ENCODE measurements at places on chromosomes 1 and 21.

DNA sequence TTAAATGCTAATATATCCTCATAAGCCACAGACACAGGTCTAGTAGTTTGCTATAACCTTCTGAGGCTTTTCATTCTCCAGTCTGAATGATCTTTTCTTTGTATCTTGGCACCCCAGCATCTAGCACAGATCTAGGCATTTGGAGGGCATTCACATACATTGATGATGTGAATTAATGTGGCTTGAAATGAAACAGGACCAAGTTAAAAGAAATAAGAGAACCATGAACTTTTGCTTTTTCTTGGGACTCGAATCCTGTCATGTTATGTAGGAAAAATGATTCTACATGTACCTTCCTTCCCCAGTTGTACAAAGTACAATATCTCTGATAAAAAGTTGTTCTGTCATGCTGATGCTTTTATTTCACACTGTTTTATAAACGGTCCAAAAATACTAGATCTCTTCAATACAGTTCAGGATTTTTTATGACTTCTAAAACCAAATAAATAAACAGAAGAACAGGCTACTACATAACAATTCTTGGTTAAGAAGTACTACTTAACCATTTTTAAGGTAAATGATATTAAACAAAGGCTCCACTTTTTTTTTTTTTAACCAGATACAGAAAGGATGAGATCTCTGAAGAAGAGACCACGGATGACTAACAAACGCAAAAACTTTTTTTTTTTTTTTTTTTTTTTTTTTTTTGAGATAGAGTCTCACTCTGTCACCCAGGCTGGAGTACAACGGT is 3.0 kb downstream of the SORT1 start:
- no peak for DNase-seq

- DNase-seq = peak; percentile 61
Measured at GRCh38 chr1:38046884-38047602, 450 bp upstream of the POU3F1 start.

DNA sequence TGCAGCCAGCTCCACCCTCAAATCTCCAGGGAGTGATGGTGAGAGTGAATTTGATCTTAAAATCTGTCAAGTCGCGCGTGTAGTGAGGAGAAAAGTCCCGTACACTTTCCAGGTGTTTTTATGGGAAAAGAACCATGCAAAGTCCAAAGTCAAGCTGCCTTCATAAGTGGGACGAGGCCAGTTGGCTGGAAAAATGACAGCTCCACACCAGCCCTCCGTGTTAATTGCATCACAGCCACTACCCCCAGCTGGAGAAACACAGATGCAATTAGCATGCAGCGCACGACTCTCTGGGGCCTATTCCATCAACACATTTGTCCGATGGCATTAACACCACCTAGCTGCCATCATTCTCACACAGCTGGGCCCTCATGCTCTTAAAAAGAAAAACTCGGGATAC is 68.4 kb downstream of the KLHDC7A start:
- no peak for DNase-seq

GRCh38 chr1:43352351-43352705 is 6.5 kb upstream of the CDC20 start:
- no peak for DNase-seq

GRCh38 chr1:205579711-205580110 is 52.1 kb downstream of the ELK4 start:
- no peak for DNase-seq

- no peak for DNase-seq
Measured at GRCh38 chr1:236837897-236838296, 42.8 kb downstream of the MTR start.

DNA sequence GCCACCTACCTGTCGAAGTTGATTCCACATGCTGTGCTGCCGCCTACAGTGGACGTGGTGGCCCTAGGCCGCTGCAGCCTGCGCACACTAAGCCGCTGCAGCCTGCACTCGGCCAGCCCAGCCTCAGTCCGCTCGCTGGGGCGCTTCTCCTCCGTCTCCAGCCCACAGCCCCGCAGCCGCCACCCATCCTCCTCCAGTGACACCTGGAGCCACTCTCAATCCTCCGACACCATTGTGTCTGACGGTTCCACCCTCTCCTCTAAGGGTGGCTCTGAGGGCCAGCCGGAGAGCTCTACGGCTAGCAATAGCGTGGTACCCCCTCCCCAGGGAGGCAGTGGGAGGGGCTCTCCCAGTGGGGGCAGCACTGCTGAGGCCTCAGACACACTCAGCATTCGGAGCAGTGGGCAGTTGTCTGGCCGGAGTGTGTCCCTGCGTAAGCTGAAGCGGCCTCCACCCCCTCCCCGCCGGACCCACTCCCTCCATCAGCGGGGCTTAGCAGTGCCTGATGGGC is 46.9 kb downstream of the YARS1 start:
- no peak for DNase-seq

GRCh38 chr1:109687641-109688499 is at the start of gene GSTM1:
Gene GSTM1, plus strand, starts transcription at chr1:109687817. Its CDS starts 57 bp downstream, at chr1:109687874.
- no peak for DNase-seq

DNA sequence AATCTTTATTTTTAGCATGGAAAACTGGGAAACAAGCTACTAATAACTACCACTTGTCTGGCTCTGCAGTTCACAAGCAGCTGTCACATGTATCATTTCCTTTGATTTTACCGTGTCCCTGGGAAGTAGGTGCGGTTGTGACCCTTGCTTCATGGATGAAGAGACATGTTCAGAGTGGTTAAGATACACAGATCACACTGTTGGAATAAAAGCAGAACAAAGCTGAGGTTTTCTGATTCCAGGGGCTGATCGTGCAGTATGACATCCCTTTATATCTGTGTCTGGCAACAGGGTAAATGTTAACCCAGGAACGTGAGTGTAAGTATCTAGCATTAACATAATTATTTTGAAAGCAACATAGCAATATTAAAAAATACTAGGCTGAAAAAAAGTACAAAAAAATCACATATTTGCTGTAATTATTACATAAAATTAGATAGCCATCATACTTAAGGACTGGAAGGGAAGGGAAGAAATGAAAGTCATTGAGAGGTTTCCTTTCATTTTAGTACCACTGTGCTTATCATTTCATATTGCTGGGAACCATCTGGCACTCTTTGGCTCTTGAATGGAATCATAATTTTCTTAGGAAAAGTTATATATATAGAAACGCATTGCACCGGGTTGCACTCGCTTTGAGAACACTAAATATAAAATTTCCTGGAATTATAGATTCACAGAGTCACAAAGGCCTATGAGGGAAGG is 62.8 kb upstream of the PAXBP1 start:
- no peak for DNase-seq

DNA sequence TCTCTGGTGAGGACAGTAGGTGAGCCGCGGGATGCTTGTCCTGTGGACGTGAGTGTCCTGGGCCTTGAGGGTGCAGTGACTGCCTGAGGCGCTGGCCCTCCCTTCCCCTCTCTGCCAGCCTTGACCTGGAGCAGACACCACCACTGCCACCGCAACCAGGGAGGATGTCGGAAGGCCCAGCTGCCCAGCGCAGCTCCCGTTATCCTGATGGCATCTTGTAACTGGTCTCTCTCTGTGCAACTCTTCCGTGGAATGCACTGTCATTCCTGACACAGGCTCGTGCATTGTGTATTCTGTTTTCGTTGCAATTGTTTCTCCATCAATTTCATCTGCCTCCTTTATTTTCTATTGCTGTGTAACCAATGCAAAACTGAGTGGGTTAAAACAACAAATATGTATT is 118.2 kb downstream of the PCBP3 start:
- DNase-seq = no peak

DNA sequence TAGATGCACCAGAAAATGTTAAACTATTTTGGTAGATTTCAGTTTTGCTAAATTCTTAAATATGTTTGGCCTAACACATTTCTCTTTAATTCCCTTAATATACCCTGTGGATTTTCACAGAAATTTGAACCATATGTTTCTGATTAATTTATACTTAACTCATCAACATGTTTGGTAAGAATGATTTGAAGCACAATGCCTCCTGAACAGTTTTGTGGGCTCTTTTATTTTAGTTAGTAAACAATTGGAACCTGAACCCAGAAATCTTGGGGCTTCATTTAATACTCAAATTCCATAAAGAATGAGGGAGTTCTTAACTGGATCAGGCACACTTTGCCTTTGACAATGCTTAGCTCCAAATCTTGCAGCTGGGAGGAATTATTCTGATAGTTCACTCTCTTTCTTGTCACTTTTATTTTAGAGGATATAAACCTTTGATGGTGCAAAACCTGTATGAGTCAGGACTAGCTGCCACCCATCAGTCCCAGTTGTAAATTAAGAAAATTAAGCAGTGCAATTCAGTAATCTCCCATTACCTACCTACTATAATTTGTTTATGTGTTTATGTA is 24.6 kb upstream of the LYPLAL1 start:
- DNase-seq = no peak

GRCh38 chr1:153395136-153395685 is 4.3 kb upstream of the S100A8 start:
- no peak for DNase-seq

DNA sequence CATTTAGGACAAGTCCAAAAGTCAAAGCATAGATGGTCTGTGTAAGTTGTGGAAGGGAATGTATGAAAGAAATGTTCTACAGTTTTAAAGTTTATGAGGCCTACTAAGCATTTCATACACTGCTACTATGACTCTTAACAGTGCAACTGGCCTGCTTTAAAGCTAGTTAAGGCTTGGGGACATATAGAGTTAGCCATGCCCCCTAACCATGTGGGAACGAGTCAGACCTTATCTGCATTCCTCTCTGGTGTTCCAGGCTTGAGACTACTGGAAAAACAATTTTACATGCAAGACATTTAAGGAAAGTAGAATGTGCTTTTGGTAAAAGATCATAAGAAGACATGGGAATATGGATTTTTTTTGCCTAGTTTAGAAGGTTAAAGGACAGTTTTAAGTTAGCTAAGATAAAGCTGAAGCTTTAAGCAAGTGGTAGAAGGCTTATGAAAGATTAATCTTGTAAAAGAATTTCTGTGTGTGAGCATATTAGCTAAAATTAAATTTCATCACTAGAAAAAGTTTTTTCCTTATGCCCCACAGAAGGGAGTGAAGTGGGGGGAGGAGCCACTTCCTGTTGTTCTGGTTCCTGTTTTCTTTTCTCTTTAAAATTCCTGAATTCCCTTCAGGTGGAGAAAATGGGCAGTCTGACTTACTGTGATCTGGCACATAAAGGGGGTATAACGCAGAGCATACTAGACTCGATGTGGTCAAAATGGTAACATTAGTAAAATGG is 8.9 kb upstream of the CD48 start:
- DNase-seq = no peak

GRCh38 chr1:17874710-17875109 is 119.6 kb downstream of the ACTL8 start:
- DNase-seq = no peak

- no peak for DNase-seq
Measured at GRCh38 chr21:14862794-14863720, 201.7 kb downstream of the NRIP1 start.

Data from stimulated activated CD8-positive, alpha-beta memory T cell treated with anti-CD3 and anti-CD28 coated beads, Interleukin-15, amount 100 ng/mL, for 24 hours (primary cell).